Stimulated activated CD8-positive, alpha-beta memory T cell treated with anti-CD3 and anti-CD28 coated beads, Interleukin-4, amount 100 ng/mL, for 4 hours (primary cell): ENCODE measurements at places on chromosomes 6 and 20.

DNA sequence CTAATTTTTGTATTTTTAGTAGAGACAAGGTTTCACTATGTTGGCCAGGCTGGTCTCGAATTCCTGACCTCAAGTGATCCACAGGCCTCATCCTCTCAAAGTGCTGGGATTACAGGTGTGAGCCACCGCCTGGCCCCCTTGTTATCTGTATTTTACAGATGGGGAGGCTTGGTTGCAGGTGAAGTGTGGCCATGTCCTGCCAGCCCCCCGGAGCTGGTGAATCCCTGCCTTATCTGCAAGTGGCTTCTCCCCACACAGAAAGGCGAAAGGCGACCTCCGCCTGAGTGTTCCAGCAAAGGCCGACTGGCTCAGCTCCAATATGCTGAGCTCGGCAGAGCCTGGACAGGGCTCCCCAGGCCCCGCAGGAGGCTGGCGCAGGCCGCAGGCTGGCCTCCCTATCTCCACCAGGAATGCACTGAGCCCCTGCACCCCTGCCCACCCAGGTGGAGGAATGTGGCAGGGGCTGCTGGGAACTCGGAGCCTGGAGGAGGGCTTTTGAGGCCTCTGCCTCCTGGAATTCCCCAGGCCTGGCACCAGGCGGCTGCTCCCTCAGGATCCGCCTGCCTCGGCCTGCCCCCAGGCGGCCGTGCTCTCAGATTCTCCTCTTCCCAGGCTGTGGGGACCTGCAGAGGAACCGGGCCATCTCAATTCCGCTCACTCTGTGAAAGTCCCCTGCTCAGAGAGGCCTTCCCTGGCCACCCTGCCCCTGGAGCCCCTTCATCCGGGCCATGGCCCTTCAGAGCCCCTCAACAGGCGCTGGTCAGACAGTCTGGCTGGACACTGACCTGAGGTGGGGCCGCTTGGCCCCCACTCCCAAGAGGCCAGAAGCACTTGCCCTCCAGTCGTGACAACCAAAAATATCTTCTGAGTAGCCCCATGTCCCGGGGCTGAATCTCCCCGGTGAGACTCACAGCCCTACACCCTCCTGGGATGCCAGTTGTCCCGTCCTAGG lies 9.3 kb upstream of the LAMA5 start:
- DNase-seq: no peak

DNA sequence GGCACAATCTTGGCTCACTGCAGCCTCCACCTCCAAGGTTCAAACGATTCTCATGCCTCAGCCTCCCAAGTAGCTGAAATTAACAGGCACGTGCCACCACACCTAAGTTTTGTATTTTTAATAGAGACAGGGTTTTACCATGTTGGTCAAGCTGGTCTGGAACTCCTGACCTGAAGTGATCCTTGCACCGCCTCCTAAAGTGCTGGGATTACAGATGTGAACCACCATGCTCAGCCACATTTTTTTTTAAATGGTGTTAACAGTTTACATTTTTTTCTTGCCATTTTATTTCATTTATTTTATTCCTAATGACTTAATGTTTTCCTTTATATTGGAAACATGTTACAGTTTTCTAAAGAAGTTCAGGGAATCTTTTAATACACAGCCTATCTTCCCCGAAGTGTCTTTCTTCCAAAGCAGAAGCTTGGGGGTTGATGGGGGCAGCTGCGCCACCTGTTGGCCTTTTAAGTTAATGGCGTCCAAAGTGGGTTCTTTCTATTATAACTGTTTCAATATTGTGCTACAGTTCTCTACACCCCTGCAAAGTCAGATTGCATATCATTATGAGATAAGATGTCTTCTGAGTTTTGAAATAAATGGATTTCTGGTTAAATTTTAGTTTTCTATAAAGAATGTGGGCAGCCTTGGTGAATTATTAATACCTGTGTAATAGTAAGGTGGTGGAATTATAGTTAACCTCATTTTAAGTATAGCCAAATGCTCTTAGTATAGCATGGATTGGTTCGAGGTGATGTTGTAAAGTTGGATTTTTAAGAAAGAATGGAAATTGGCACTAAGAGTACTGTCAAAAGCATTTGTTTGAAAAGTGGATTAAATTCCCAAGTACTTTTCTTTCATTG lies 42.0 kb upstream of the PLCG1 start:
- peak; percentile 13 for DNase-seq

DNA sequence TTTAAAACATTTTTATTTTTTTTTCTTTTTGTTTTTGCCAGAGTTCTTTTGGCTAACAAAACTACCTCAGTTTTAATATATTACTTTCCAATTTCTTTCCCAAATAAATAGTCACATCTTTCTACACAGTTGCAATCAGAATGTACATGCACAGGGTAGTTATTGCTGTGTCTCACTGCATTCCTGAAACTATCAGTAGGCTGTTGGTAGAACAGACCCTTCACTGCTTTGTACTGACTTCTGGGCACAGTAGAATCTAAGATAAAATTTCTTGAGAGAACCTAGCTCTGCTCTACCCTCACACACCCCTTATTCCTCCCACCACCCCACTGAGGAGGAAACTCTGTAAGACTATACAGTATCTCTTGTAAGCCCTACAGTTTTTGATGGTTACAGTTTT lies 19.9 kb downstream of the TPX2 start:
- no peak for DNase-seq

GRCh38 chr6:78910591-78911171 lies 43.3 kb downstream of the IRAK1BP1 start:
- DNase-seq: no peak

DNA sequence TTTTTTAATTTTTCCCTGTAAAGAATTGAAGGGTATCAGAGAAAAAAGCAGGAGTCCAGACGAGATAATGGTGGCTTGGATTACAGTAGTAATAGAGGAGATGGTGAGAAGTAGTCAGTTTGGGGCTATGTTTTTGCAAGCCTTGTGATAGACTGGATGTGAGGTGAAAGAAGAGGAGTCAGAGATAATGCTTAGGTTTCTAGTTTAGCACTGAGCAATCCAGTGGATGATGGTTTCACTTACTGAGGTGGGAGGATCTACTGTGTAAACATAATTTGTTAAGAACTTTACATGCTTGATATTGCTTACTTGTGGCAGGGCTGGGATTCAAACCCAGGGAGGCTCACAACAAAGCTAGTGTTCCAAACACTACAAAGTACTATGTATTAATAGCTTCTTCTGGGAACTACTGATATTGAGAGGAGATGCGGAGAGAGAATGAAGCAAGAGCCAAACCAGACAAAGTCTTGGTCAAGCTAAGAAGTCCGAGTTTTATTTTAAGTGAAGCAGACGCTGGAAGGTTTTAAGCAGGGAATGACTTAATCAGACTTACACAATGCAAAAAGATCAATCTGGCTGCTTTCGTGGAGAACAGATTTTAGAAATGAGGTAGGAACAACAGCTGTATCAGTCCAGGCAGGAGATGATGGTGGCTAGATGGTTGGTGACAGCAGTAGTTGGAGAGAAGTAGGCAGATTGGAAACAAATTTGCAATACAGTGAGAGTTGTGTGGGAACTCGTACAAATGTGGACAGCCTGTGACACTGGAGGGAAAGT lies 58.0 kb downstream of the ZFAND3 start:
- no peak for DNase-seq

DNA sequence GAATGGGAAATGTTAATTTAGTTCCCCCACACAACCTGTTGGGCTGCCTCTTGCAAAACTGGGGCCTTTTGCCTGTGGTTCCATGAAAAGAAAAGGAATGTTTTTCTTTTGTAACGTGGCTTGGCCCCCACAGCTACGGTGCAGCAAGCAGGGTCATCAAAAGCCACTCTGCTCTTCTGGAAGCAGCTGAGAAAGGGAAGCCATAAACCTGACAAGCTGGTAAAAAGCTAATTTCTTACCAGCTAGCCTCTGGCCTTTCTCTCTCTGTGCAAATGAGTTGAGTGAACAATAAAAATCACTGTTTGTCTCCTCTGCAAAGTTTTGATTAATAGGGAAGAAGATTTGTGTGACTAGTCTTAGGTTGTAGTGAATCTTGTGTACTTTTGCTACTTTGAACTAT lies 23.5 kb upstream of the NOTCH4 start:
- DNase-seq: no peak

DNA sequence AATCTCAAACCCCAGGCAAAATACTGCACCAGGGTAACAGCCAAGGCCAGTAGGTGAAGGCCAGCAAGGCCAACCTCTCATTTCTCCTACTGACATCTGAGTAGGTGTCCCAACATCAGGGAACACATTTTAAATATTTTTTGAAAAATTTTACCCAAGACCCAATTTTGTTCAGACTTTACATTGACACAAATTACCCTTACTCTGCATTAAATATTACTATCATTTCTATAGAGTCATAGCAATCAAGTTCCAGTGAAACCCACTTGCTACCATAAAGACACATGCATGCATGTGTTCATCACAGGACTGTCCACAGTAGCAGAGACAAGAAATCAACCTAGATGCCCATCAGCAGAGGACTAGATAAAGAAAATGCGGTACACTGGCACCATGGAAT lies 99.9 kb downstream of the NRN1 start:
- no peak for DNase-seq

DNA sequence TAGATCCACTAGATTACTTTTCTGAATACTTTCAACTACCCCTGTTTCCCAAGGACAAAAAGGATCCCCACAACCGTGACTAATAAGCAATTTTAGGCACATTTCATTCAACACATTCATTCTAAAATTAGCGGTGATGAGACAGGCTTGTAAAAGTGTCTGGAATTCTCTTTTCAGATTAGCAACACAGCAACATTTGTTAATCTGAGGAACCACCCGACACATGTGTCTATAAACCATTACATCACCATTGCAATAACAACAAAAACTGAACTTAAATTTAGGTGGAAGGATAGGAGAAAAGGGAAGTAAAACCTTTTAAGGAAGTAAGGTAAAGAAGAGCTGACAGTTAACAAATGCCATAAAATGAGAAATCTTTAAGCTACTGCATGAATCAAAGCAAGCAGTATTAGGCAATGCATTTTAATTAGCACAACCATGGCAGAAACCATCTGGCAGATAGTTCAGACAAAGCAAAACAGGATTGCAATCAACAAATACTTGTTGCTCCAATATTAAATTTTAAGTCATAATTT lies 49.1 kb downstream of the MAP3K7 start:
- DNase-seq: no peak

DNA sequence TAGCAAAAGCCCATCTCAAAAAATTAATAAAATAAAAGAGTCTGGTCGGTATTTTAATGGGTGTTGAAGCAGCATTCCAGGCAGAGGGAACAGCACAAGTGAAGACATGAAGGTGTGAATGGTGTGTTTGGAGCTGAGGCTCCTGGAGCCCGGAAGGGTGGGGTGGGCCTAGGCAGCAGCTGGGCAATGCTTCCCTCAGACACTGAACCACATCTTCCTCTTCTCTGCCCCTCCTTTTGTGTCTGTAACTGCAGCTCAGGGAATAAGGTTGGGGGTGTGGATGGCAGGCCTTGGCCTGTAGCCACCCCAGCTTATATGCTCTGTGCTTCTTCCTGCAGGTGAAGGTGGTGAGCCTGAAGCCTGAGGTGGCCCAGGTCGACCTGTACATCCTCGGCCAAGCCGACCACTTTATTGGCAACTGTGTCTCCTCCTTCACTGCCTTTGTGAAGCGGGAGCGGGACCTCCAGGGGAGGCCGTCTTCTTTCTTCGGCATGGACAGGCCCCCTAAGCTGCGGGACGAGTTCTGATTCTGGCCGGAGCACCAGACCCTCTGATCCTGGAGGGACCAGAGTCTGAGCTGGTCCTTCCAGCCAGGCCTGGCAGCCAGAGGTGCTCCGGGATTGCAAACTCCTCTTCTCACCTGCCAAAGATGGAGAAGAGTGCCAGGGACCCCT lies 26.6 kb downstream of the POFUT1 start:
- DNase-seq: no peak

DNA sequence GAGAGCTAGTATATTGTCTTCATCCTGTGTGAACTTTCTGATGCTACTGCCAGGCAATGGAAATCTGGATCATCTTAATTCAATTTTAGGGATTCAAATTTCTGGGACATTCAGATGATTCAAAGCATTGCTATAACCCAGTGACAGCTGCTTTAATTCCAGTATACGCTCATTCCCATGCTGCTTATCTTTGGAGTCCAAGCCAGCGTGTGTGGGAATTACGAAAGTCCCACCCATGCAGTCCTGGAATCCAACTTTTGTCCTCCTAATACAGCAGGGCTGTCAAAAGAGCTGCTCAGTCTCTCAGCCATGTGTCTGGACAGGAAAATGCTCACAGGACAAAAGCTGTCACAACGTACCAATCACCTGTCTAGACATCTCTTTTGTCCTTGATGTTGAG lies 219.8 kb downstream of the LAMA2 start:
- DNase-seq: no peak

- DNase-seq: no peak
Measured at GRCh38 chr20:58213121-58213520, 15.3 kb downstream of the ANKRD60 start.

DNA sequence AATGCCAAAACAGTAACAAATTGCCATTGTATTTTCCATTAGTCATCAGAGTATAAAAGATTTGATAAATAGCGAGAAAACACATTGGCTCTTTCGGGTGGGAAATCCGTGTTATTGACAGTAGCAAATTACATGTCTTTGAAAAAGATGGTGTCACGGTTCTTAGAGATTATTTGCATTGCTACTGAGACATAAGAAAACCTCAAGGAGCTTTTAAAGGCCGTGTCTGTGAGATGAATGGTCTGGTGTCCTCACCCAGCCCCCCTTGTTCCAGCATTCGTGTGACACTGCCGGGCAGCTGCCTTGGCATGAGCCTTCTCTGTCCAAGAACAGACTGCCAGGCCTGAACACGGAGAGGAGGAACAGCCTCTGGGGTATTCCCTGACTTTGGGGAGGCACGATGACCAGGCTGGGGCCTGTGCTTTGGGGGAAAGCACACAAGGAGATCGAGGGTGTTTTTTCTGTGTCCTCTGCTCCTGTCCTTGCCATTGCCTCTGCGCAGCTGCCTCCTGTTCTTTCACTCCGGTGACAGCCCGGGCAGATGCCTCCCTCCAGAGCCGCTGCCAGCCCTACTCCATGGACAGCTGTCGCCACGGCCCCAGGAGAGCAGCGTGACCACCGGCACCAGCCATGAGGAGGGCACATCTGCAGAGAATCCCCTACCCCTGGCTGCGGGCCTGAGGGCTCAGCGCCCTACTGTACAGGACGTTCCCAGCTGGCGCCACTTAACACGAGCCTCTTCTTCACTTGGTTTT lies 167.7 kb upstream of the CDYL start:
- DNase-seq: no peak

DNA sequence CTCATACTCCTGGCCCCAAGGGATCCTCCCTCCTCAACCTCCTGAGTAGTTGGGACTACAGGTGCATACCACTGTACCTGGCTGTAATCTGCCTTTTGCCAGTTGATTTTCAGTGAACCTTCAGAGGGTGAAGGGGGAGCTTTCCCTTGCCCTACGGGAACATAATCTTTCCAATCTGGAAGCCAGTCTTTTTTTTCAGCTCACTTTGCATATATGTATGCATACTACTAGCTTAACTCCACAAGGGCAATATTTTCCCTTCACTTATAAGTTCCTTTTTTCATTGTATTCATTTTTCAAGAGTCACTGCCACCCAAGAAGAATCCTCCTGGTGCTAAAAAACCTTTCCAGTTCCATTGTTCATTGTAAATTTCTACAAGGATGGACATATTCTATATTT lies 53.4 kb upstream of the GCM1 start:
- no peak for DNase-seq
